ENCODE measurements at places on chromosomes 16 and 17. TPM values are rescaled to one million over a fixed set of nuclear protein-coding genes. Genes with fewer than 3 reads are reported as not detected.
A peak's percentile ranks its signal among the peaks of the same experiment; 100 is the strongest.

DNA sequence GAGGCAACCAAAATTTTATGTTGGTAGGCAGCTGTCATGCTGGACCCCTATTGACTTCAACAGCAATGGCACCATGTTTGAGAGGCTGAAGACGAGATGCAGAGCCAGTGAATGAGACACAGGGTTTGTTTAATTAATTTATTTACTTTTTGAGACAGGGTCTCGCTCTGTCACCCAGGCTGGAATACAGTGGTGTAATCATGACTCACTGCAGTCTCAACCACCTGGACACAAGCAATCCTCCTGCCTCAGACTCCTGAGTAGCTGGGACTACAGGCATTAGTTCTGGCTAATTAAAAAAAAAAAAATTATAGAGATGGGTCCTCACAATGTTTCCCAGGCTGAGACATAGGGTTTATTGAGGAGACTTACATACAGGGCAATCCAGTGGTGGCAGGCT lies 36.2 kb upstream of the PPM1D start:
- no peak for ATAC-seq

DNA sequence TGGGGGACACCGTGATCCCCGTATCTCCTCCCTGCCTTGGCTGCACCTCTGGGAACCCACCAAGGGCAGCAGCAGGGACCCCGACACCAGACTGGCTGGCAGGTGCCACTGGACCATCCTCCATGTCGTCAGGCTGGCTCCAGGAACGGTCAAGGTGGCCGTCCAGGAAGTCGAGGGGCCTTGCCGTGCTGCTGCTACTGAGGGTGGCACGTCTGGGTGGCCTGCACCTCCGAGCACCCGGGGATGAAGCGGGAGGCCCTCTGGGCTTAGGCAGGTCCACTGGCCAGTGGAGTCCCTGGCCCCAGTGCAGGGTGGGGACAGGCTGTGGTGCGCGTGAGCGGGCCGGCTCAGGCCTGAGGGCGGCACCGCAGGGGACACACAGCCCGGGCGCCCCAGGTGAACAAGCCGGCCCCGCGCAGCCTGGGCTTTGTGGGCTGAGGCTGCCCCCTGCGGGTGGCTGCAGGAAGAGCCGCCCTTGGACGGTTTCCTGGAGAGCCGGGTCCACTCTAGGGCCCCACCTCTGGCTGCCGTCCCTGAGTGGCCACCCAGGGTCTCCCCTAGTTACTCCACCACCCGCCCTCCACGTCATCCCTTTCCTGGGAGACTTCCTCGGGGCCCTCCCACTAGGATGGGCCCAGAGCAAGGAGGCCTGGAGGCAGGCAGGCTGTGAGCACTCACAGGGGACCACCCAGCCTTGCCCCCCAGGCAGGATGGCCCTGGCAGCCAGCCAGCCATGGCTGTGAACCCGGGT lies 42.8 kb upstream of the ZC3H18 start:
- peak; percentile 63 for ATAC-seq

DNA sequence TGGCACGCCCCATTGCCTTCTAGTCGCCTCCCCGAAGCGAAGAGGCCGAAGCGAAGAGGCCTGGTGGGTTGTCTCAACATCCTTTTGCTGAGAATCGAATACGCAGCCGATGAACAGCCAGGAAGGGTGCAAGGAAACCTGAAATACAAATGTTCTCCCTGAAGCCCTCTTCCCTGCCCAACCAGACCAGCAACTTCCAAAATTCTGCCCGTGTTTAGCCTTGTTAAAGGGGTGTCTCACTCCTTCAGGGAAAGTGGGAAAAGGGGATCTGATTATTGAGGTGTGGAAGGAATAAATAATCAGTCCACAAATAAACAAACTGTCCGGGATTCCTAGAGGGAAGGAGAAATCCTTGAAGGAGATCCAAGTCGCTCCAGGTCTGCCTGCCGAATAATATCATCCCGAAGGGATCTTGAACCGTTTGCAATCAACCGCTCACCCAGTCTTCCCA lies 1.4 kb upstream of the FOXC2 start:
- no peak for ATAC-seq

DNA sequence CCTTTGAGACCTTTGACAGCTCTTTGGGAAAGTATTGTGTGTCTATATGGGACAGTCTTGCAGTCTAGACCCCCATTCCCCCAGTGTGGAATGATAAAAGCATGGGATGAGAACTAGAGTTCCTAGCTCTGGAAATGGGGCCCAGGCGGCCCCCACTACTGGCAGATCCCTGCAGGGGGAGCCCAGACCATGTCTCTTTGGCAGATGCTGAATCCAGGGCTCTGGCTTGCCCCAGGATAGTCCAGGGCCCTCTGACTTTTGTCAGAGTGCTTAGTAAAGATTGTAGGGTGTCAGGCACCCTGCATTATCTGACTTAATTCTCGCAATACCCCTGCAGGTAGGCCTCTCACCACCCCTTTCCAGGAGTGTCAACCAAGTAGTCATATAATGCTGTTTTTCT lies 8.3 kb downstream of the ALKBH5 start:
- ATAC-seq, result no peak

Gene FSCN2
- total RNA-seq, result 0.93 TPM
